Stimulated activated CD4-positive, alpha-beta T cell treated with anti-CD3 and anti-CD28 coated beads, Interleukin-15, amount 100 ng/mL, for 1 hour (primary cell): ENCODE measurements at places on chromosomes 6 and 20.

DNA sequence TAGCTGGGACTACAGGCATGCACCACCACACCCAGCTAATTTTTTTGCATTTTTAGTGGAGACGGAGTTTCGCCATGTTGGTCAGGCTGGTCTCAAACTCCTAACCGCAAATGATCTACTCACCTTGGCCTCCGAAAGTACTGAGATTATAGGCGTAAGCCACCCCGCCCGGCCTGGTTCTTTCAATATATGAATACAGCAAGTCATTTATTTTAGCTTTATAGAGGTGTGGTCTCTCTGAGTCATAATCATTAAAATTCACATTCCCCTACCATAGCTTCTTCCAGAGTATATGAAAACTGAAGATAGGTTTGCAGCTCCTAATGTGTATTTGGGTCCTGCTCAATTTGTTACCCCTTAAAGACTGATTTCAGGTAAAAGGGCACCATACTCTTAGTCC is 88.5 kb upstream of the FAM8A1 start:
- no peak for DNase-seq

GRCh38 chr6:142222022-142222421 is 75.0 kb downstream of the VTA1 start:
- DNase-seq = no peak

- no peak for DNase-seq
These were observed 67.9 kb downstream of the POPDC3 start for GRCh38 chr6:105111871-105112270.

DNA sequence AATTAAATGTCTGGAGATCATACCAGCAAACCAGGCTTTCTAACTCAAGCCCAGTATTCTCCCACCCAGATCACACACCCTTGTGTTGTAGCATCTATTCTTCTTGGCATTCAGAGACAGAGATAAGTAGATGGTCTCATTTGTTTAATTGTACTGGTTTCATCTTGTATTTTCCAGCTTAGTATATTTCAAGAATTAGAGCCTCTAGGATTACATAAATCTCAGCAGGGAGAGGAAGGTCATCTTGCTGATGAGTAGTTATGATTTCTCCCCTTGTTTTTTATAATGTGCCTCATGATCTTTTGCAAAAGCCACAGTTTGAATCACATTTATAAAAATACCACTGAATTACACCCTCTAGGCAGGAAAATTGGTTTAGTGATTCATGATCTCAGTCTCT is 106.6 kb upstream of the NRSN1 start:
- no peak for DNase-seq

DNA sequence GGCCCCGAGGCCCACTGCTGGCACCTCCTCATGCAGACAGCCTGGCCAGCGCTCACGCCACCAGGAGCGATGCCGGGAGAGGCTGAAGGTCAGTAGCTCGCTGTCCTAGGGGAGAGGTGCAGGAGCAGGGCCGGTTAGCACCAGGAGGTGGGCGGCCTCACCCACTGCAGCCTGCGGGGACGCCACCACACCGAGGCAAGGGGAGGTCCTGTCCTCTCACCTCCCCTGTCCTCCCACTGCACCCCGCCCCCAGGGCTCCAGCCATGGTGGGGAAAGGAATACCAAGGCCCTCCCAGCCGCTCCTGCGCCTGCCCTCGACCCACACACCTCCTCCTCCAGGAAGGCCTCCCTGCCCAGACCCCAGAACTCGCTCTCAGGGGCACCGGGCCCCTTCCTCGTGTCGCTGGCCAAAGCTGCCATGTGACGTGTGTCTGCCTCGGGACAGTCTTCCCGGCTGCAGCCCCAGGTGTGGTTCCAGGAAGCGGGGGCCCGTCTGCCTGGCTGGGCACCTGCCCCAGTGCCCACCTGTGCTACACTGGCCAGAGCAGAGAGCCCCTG is 6.5 kb downstream of the NKAIN4 start:
- DNase-seq = no peak

GRCh38 chr20:57619051-57619831 is 985 bp downstream of the ZBP1 start:
- peak; percentile 46 for DNase-seq

DNA sequence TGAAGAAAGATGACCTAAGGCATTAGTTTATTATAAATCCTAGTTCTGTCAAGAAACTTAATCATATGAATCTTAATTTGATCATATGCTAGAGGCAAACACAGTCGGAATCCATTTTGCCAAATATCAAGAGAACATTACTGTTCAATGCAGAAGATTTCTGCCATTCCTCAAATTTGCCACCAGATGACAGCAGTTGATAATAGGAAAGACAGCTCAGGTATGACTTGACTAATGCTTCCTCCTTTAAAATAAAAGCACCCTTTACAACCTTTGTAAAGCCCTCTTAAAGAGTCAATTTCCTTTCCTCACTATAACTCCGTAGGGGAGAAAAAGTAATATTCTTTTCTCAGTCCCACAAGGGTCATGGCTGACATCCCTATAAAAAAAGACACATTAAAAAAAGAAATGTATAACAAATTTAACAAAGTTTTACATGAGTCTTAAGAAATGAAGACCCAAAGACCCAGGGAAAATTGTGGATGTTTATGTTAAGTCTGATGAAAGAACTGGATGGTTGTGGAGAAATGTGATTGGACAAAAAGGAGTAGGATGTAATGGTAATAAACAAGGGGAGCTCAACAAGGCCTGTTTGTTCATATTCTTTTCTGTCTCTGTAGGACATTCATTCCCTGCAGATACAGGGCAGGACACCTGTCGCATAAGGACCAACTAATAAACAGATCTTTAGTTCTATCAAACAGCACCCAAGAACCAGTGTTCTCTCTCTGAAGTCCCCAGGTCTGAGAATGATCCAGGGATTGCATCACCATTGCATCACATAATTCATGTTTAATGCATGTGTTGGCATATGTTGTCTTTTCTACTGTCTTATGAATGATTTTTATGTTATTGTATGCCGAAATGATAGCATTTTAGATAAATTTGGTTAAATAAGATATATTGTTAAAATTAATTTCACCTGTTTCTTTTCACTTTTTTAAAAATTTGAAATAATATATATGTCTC is 23.0 kb upstream of the IL17A start:
- DNase-seq = no peak

DNA sequence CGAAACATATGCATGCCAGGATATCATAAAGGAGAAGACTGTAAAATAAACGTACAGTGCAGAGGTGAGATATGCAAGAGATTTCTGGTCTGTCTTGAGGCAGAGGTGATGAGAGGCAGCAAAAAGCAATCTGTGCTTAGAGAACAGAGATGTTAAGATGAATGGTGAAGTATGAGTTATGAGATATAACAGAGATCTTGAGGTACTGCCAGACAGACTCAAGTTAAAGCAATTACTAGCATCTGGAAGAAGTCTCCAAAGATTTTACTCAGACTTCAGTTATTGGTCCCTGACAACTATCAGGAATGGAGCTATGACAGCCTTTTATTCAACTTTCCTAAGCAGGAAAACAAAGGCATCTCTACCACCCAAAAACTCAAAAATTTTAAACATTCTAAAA is 122.8 kb upstream of the DST start:
- no peak for DNase-seq

DNA sequence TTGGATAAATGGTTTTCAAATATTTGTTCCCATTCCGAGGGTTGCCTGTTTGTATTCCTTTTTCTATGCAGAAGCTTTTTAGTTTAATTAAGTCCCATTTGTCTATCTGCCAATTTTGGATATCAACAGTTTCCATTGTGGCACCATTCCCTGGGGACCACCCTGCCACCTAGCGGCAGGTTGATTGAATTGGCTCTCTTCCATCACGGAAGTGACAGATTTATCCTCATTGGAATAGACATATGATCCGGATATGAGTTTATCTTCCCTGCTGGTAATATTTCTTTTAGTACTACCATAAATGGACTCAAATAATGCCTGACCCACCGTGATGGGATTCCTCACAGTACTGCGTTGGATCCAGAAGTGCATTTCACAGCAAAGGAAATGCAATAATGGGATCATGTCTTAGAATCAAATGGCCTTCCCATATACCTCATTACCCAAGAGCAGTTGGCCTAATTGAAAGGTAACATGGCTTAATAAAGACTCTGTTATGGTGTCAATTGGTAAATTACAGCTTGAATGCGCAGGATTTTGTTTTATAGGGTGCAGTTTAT is 327.0 kb downstream of the BMP2 start:
- DNase-seq = no peak

DNA sequence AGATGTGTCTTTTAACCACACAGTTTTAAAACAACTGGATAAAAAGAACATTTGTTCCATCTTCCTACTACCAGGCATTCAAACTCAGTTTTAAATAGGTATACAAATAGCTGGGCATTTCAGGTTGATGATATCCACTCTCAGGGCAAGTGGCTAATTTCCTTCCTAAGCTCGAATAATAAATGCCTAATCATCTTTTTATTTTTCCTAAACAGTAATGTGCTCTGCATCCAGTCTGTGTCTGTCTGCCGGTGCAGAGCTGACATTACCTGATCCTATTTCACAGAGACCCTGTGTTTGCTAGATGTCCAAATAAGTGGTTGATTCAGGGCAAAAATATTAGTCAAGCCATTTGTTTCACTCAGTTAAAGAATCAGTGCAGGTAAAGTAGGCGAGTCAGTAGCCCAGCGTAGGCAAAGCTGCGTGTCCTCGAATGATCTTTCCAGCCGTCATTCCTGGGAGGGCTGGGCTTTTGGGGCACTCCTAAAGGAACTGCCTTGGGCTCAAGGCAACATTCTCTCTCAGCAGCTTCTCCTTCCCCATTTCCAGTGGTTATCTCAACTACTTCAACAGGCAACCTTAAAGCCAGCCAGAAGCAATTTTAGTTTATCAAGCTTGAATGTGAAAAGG is 74.2 kb upstream of the BMP2 start:
- no peak for DNase-seq
